ENCODE measurements at places on chromosomes 13 and 19. TPM values are rescaled to one million over a fixed set of nuclear protein-coding genes. Genes with fewer than 3 reads are reported as not detected.

PODNL1 gene
- 0.81 TPM for total RNA-seq

CTXN1 gene
- total RNA-seq = 0.63 TPM

DNA sequence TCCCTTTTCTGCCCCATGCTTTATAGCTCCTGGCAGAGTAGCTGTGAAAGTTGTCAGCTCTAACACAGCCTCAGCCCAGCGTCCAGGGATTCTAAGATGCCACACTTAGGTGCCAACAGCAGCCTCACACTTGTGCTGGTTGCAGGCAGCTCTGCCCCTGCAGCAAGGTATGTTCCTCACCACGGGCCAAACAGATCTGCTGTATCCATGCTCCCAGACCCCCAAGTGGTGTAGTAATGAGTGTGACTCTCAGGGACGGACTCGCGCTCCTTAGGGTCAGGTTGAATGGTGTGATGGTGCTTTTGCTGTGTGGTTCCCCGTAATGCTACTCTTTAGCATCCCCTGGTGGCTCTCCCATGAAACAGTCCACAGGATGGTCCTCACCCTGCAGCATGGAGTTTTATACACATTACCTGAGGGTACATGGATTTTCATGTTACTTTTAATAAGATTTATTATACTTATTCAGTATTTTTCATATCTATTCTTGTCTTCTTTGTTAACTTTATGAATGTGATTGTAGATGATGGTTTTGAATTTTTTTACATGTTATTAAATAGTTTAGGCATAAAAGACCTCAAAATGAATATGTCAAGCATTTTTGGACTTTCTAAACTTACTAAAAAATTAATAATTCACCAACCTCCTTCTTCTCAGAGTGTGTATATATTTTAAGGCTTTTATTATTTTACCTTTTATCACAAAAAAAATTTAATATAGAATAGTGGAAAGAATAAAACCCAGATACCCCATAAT, 232.5 kb downstream of the SLC7A1 start:
- peak; percentile 29 for DNase-seq

MOB3A gene
- total RNA-seq = 129 TPM

DNA sequence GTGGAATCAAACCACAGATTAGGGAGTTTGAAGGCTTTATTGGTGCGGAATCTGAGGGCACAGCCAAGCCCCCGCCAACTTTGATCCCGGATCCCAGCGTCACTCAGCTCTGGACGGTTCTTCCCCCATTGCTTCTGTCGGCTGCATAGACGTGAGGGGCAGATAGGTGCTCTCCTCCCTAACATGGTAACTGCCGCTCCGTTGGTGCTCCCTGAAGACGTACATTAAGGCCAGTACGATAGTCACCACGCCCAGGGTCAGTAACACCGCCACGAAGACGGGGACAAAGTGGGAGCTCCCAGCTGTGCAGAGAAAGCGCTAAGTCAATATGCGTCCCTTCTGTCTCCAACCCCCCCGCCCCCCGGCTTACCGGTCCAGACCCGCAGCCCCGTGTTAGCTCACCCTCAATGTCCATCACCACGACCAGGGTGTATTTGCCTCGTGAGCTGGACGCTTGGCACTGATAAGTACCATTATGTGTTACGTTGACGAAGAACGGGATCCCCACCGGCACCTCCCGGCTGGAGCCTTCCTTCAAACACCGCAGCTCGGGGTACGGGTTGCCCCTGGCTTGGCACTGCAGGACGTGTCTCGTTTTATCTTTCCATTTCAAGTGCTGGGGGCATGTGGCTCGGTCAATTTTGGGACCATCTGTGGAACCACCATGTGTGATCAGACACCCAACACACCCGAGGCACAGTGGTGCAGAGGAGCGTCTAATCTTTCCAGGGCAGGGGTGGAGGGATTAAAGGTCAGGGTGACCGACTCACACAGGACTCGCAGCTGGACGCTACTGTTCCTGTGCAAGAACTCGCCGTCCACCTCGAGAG, 644 bp upstream of the RAVER1 start:
- no peak for DNase-seq

DNA sequence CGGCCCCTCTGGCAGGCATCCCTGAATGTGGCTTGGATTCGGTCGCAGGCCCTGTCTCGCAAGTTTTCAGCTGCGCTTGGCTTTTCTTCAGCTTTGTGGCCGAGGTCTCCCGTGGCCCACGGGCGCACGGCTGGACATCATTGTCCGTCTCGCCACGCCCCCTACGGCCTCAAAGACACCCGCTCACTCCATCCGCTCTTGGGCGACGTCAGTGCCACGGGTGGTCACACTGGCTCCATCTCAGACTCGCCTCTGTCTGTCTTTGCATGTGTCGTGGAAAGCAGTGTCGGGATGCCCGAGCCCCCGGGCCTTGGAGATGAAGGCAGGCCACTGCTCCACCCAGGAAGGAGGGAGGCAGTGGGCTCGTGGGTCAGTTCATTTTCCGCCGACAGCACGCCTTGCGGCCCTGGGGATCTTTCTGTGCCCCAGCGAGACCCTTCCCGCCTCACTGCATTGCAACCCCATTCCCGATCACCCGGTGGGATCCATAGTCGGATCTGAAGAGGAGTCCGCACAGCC, 51.0 kb downstream of the ZNF146 start:
- DNase-seq = no peak

DNA sequence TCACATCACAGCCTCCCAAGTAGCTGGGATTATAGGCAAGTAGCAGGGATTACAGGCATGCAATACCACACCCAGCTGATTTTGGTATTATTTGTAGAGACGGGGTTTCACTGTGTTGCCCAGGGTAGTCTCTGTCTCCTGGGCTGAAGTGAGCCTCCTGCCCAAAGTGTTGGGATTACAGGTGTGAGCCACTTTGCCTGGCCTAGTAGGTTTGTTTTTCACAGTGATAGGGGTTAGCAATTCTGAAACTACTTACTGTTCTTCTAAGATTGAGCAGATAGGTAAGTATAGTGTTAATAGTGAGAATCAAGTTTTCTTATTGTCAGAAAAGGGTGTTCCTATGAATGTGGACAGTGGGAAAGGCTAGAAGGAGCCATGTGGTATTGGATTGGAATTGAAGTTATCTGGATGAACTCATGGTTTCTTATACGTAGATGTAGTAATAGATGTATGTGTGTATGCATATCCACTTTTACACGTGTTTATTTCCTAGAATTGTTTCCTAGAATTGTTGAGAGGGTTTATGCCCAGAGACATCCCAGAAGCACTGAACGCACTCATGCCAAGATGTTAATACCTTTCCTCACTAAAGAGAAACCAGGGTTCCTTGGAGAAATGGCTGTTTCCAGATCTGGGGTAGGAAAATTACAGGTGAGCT, 49.1 kb downstream of the SAE1 start:
- DNase-seq = peak; percentile 51

GRCh38 chr13:97119943-97120342, 102.2 kb upstream of the MBNL2 start:
- no peak for DNase-seq

STX10 gene
- 89.9 TPM for total RNA-seq

- no peak for DNase-seq
Measured at GRCh38 chr13:93589788-93590187, 363.2 kb downstream of the GPC6 start.

GJB6 gene
- 4.0 TPM for total RNA-seq

GRCh38 chr19:29321116-29321515, 108.2 kb upstream of the UQCRFS1 start:
- DNase-seq = no peak

DNA sequence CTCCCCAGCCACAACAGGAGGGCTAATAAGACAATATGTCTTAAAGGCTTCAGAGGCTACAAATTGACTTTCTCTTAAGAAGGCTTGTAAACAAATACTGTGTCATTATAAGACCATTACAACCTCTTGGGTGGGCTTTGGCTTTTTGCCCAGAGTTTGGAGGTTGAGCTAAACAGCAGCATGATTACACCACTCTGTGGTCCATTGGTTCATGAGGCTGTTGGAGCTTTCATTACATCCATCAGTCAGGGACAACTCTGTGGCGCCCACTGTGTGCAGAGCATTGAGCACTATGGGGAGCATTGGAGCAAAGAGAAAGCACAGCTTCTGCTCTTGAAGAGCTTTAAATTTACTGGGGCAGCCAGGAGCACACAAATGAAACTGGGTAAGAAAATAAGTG, 75.9 kb downstream of the TNFSF11 start:
- DNase-seq = no peak

- DNase-seq = no peak
Measured at GRCh38 chr13:27177852-27178251, 6.2 kb upstream of the USP12 start.

ELSPBP1 gene
- total RNA-seq = not detected

- no peak for DNase-seq
Measured at GRCh38 chr13:43389983-43390382, 366.6 kb downstream of the DNAJC15 start.

GRCh38 chr19:53994811-53995210, 3.4 kb downstream of the CACNG6 start:
- DNase-seq = no peak

GIPC3 gene
- total RNA-seq = 0.65 TPM

DNA sequence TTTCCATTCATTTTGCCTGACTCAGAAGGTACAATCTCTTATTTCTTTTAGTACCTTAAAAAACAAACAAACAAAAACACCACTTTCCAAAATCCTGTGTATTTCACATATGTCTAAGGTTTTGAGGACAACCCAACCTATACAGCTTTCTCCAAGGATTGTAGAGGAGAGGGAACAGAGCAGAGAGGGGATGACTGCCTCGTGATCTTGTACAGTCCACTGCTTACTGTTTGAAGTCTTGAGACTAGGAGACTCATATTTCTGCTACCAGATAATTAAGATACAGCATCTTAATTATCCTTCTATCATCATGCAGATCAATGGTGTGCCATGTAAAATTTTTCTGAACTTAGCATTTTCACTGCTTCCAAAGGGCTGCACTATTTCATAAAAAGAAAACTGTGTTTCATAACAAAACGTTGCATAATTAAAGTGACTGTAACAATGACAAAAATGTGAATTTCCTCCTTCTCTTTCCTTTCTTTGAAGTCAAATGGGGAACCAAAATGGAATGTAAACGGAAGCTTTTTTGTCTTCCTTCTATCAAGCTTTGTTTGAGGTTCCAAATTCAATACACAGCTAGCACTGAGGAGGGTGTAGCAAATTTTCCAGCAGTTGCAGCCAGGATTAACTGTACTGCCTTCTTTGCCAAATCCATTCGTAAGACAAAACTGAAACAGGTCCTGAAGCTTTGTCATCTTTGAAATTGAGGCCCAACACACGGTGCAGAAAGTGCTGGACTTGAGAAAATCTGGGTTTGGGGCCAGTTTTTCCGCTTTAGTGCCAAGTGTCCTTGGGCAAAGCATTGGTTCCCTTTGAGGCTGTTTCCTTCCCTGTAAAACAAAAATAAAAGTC, 34.9 kb upstream of the RCBTB2 start:
- no peak for DNase-seq

- DNase-seq = no peak
Measured at GRCh38 chr19:42316223-42317211, 3.4 kb downstream of the TMEM145 start.

DNA sequence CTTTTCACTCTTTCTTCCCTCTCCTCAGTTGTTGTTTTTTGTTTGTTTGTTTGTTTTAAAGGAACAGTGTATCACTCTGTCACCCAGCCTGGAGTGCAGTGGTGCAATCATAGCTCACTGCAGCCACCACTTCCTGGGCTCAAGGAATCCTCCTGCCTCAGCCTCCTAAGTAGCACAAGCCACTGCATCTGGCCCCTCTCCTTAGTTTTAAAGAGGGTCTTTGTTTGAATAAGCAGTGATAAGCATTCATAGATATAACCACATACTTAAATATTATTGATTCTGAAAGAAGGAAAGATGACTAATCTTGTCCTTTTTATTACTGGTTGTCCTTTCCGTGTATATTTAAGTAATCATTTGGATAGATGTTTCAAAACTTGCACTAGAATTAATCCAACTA, 26.7 kb downstream of the ERCC5 start:
- no peak for DNase-seq

SERPINE3 gene
- total RNA-seq = not detected

- peak; percentile 90 for DNase-seq
Measured at GRCh38 chr19:10270180-10270615, 722 bp upstream of the ICAM1 start.

- peak; percentile 52 for DNase-seq
Measured at GRCh38 chr13:98998831-98999638, 21.2 kb upstream of the DOCK9 start.

Data from activated T-cell treated with anti-CD3 and anti-CD28 coated beads, Interleukin-2, amount 50 U/mL, for 72 hours (primary cell).